Putamen (tissue), 1 donor: ENCODE measurements at places on chromosomes 5 and 9.

DNA sequence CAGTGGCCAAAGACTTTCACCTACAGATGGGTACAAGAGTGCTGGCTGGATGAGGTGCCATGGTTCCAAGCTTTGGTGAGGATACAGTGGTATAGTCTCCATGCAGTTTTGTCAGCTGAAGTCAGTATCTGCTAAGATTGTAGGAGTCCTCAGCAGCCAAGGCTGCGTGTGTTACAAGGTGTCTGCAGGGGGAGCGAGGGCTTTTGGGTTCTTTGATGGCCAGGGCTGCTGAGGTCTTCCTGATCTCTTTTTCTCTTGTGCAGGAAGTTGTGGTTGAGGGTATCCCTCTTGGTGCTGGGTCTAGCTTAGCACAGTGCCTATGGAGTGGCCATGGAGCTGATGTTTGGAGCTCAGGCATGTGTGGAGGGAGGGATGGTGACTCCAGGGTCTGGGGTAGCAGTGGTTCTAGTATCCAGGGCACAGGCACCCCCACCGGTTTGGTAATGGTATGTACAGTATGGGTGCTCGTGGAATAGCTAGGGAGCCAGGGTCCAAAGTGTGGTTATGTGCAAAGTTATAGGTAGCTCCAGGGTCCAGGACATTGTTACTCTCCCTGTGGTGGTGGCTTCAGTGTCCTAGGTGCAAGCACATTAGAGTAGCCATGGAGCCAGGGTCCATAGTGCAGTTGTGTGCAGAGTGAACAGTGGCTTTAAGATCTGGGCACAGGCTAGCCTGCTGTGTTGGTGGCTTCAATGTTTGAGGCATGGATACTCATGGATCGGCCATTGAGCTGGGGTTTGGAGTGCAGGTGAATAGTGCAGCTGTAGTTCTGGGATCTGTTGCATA is 36.7 kb downstream of the CNTLN start:
- no peak for DNase-seq

- DNase-seq: no peak
These were observed 11.6 kb upstream of the FOXD1 start for GRCh38 chr5:73460133-73460532.

GRCh38 chr5:200985-201384 is 9.7 kb downstream of the LRRC14B start:
- DNase-seq: no peak

DNA sequence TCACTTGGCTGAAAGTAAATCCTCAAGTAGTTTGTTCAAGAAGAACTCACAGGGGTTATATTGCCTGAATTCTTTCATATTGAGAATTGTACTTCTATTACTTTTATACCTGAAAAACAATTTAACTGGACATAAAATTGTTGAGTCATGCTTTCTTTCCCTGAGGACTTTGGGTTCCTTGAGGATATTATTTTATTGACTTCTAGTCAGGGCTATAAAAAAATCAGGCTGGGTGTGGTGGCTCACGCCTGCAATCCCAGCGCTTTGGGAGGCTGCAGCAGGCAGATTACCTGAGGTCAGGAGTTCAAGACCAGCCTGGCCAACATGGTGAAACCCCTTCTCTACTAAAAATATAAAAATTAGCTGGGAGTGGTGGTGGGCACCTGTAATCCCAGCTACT is 17.9 kb upstream of the CDC42SE2 start:
- DNase-seq: no peak

GRCh38 chr9:75027187-75028107 is 646 bp downstream of the CARNMT1 start:
- peak; percentile 57 for DNase-seq

DNA sequence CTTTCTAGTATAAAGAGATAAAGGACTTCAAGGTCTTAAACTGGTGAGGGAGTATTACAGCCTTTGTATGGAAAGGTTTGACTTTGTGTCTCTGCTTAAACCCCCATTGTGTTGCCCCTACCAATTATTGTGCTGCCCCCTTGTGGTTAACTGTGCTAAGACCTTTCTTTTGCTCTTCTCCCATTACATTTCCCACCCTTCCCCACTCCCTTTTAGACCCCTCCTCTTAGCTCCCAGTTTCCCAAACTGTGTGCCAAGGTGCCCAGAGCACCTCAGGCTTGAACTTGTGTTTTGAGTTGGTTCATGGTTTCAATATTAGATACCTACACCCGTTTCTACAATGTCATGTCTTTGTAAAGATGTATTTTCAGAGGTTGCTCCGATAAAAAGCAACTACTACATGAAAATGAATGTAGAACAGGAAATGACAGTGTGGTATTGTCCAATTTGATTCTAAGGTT is 2.9 kb downstream of the JAK2 start:
- no peak for DNase-seq

DNA sequence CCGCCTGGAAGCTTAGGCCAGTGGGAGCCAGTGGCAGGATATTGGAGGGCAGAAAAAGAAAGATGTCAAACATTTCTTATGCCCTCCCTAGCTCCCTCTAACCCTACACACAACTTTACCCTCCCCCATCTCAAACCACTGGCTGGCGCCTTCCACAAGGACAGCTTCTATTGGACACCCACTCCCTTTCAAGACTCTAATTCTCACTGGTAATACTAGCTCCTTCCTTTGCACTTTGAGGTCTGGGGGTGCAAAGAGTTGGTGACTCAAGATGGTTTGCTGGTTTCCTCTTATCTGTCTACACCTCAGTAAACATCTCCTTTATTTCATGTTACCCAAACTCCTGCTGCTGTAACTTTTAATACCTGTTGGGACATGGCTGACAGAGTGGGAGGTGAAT is 11.6 kb upstream of the ITGA1 start:
- DNase-seq: no peak

DNA sequence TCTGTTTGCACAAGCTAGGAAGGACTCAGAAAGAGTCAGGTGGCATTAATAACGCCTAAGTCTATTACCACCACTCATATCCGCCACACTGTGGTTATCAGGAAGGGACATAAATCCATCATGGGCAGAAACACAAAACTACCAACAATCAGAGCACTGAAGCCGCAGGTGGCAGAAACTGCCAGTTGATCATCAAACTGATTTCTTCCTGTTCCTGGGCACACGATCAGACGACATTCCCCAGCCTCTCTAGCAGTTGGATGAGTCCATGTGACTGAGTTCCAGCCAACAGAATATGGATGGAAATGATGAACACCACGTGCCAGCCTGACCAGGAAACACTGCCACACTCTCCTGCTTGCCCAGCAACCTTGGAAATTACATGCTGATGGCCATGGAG is 181.7 kb downstream of the ELAVL2 start:
- DNase-seq: no peak

- DNase-seq: peak; percentile 86
These were observed 52.0 kb upstream of the TJP2 start for GRCh38 chr9:69122082-69122548.

DNA sequence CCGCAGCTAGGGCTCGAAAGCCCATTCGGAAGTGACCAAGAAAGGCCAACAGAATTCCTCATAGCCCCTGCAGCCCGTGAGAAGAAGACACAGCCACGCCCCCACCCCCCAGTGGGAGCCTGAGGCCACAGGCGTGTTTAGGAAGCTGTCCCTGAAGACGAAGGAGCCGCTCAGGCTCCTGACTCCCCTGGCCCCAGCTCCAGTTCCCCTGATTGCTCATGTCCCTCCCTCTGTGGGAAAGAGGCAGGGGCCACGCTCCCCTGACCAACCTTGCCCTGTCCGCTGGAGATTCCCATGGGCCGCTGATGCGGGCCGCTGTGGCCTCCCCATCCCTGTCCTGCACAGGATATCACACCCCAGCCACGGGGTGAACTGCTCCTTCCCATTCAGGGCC is 13.6 kb downstream of the ROPN1L start:
- no peak for DNase-seq
